ENCODE measurements at places on chromosomes 3 and 15. TPM values are rescaled to one million over a fixed set of nuclear protein-coding genes. Genes with fewer than 3 reads are reported as not detected.

The PYGO1 gene
- total RNA-seq: 11.8 TPM

- DNase-seq: no peak
Observed at GRCh38 chr3:100370756-100371155, 30.1 kb downstream of the TOMM70 start.

GRCh38 chr3:55984626-55985025, 483.6 kb downstream of the ERC2 start:
- no peak for DNase-seq

DNA sequence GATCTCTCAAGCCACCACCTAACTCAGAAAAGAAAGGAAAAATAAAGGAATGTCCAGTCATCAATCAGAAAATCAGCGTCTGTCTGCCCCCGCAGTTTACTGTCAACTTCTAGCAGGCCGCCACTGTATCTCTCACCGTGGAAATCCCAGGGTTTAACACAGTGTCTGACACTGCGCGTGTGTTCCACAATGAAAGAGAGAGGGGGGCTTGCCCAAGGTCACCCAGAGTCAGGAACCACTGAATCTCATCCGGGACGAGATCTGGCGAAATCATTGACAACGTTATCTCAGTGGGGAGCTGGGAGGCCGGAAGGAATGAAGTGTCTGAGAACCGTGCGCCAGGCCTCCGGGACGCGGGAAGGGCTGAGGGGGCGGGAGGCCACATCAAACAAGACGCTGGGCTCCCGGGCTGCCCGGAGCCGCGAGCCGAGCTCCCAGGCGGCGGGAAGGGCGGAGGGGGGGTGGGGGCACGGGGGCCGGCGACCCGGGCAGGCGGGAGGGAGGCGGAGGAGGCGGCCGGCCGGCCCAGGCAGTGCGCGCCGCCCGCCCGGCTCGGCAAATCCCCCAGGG, 2.2 kb upstream of the HES1 start:
- DNase-seq: peak; percentile 46

Measured in SK-MEL-5 (cell line).